ENCODE measurements at places on chromosomes 1 and 21.

DNA sequence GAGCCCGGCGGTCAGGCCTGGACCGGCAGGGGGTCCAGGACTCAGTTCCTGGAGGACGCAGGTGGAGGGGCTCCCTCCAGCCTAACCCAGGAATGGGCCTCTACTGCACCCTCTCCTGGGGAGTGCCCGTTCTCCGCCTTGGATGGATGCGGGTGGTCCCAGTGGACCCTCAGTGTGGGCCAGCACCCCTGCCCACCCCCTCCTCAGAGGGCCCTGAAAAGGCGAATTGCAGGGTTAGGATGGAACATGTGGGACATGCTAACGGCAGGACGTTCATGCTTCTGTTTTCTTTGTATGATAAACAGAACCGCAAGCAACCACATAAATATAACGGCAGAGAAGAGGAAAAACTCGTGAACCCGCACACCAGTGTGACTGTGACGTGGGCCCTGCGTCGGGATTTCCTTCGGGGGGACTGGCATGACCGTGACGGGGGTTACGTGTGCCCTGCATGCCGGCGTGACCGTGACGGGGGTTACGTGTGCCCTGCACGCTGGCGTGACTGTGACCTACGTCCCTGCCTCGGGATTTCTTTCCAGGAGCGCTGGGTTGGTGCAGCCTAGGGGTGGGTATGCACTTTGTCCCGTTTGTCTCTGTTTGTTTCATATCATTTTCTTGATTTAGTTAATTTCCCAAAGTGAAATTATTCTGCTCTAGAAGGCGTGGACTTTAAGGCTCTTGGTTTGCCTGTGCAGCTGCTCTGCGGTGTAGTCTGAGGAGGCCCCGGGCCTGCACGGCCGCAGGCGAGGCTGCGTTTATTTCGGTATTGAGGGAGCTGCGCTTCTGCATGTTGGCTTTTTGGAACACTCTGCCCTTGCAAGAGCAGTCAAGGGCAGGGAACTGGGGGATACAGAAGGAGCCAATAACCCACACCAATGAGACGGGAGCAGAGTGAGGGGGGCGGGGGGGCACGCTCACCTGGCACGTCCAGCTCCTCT is 3.1 kb downstream of the FTCD start:
- no peak for DNase-seq

DNA sequence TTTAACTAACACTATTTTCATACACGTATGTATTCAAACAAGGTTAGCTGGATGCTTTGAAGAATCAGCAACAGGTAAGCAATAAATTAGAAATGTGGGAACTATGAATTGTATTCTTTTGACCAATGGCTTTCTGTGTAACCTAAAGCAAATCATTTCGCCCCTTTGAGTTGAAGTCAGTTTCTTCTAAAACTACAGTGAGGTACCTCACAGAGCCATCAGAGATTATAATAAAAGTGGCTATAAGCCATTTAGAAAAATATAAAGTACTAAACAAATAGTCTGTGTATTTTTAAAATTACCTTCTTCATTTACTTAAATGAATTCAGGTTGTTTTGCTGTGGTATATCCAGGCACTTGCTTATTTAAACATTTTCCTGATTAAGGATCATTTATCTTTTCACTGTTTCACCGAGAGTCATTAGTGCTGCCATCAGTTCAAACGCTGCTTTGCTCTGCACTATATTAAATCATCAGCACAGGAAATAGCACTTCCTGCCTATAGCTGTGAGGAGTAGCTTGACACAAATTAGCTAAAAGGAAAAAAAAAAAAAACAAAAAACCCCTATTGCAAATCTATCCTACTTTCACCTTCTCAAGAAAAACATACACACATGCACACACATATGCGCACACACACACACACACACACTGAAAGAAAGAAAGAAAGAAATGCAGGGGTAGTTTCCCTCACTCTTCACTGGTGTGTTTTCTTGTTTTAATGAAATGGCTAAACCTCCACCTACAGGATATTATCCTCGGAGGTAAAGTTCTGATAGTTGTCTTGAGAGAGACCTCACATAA is 39.8 kb upstream of the C1orf105 start:
- peak; percentile 20 for DNase-seq

GRCh38 chr1:226552061-226552460 is 3.5 kb downstream of the STUM start:
- no peak for DNase-seq

DNA sequence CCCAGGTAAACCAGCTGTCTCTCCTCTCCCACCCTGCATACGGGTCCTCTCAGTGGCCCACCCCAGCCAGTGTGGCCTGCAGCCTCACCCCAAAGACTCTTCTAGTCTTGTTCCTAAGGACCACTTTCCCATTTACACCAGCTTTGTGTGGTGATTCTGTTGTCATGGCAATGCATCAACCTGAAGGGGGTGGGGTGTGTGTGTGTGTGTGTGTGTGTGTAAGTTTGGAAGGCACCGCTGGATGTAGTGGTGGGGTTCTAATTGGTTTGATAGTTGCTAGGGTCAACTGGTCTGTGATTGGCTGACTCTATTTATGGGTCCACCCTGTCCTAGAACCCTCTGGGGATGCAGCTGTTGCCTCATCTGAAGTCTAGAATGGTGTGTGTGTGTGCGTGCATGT is 4.7 kb upstream of the CDK18 start:
- no peak for DNase-seq

DNA sequence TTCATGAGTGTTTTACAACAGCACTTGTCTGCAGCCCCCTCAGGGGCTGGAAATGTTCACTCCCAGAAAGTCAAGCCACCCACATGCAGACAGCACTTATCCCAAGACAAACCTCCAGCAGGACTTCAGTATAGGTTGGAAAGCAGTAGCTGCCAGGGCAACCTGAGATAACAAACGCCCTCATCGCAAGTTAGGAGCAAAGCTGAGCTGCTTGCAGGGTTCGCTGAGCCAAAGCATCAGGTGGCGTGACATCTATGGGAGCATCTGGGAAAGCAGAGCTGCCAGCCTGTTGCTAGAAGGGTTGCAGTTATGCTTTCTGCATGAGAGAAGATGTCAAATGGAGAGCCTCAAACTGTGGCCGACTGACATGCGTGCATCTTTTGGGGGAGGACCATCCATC is 4.2 kb upstream of the STXBP3 start:
- DNase-seq = no peak
